ENCODE measurements at places on chromosomes 6 and 20.

- peaks cover 11% of the 10 kb centered on the region for H3K27me3 ChIP-seq
- H3K36me3 ChIP-seq = peaks cover 42% of the 10 kb centered on the region
- peak overlapping the region; percentile 45 for H3K27ac ChIP-seq
- DNase-seq = no peak
Observed at GRCh38 chr6:36686668-36687513, 8.4 kb downstream of the CDKN1A start.

- H3K4me1 ChIP-seq = peaks cover 32% of the 10 kb centered on the region
- no peak overlapping the region for H3K27ac ChIP-seq
- H3K4me3 ChIP-seq = no peak overlapping the region
- DNase-seq = no peak
- no peaks in the 10 kb centered on the region for H3K36me3 ChIP-seq
Observed at GRCh38 chr6:1088492-1089001, 223.4 kb upstream of the FOXQ1 start.

DNA sequence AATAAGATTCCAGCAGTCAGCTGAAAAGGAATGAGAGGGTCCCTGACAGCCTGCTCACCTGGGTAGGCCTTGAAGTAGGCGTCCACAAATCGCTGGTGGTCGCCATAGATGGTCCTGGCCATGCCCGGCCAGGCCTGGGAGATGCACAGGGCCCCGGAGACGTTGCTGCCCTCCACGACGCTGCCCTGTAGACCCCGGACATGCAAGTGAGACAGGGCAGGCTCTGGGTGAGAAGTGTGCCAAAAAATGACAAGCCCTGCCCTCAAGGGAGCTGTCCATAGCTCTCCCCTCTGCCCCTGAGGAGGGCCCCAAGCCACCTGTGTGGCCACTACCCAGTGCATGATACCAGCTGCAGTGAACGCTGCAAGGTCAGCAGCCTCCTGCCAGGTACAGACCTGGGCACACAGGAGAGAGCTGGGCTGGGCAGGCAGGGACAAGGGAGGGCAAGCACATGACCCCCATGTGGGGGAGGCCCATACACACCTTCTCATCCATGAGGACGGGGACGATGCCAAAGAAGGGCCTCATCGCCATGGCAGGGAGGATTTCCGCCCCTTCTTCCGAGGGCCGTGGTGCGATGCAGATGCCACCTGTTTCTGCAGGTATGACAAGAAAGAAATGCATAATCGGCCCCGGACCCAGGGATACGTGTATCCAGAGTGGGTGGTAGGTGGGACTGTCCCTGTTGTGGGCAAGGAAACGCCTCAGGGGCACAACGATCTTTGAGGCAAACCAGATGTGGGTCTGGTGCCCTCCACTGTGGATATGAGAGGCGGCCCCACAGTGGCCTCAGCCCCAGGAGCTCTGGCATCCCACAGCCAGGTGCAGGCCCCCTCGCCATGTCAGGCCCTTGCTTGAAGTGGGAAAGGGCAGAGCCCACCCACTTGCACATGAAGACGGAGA is 21.2 kb upstream of the APMAP start:
- H3K27me3 ChIP-seq = peaks cover 23% of the 10 kb centered on the region
- no peak for DNase-seq
- no peaks in the 10 kb centered on the region for H3K4me1 ChIP-seq
- H3K27ac ChIP-seq = no peak overlapping the region
- H3K4me3 ChIP-seq = no peak overlapping the region

- H3K4me3 ChIP-seq = no peak overlapping the region
- H3K27me3 ChIP-seq = no peaks in the 10 kb centered on the region
- H3K4me1 ChIP-seq = no peaks in the 10 kb centered on the region
- DNase-seq = no peak
- no peaks in the 10 kb centered on the region for H3K36me3 ChIP-seq
- H3K27ac ChIP-seq = no peak overlapping the region
Observed at GRCh38 chr6:70622461-70622860, 45.2 kb upstream of the SMAP1 start.

DNA sequence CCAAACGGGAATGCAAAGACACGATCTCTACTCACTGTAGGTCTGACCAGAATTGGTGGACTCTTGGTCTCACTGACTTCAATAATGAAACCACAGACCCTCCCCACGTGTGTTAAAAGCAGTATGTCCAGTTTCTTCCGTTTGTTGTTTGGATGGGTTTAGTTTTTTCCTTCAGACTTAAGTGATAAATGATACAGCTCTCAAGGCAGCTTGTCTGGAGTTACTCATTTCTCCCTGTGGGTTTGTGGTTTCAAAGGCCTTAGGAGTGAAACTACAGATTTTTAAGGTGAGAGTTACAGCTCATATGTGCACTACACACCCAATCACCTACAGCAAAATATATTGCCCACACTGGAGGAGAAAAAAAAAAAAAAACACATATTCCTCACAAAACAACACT is 86.7 kb upstream of the STMND1 start:
- DNase-seq = no peak
- H3K4me3 ChIP-seq = no peak overlapping the region
- H3K27ac ChIP-seq = no peak overlapping the region
- H3K36me3 ChIP-seq = no peaks in the 10 kb centered on the region
- H3K4me1 ChIP-seq = no peaks in the 10 kb centered on the region

DNA sequence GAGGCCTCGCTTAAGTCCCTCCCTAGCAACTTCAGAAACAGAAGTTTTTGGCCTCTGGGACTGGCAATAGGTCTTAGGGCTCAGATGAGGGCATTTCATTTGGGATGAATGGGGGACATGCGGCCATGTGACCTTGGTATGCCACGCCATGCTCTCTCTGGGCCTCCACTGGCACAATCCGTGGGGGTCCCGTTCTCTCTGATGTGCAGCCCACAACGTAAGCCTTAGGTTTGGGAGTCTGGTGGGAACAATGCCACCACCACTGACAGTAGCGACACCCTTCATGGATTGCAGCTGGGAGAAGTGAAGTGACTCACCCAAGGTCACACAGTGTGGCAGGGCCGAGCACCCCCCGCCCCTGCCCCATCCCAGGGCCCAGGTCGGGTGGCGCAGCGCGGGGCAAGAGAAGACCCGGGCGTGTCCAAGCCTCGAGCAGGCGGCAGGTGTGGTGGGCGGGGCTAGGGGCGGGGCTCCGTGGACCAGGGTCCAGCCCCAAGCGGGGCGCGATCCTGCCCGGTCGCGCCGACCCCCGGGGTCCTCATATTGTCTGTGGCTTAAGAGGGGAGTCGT is 864 bp upstream of the CEBPB start:
- peak; percentile 61 for DNase-seq
- peaks cover 23% of the 10 kb centered on the region for H3K27me3 ChIP-seq
- peak overlapping the region; percentile 42 for H3K4me3 ChIP-seq
- H3K27ac ChIP-seq = no peak overlapping the region
- H3K4me1 ChIP-seq = peaks cover 35% of the 10 kb centered on the region

DNA sequence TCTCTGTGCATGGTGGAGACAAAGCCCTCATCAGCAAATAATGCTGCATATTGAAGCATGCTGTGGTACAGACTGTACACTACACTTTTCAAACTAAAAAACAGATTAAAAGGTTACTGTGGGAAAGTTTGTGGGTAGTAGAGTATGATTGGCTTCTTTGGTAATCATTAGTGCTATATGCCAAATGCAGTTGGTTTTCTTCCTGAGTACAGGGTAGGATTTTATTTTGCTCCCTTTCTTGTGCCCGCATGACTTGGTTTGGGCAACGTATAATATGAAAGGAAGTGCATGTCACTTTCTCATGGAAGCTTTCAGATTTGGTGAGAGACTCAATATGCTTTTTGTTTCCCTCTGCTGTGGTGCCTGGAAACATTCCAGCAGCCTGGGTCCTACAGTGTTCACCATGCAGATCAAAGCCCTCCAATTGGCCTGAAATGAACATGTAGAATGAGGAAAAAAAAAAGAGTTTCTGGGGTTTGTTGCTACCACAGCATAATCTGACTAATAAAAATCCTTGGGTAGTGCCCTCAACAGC is 270.7 kb upstream of the ADGRB3 start:
- H3K4me1 ChIP-seq = peaks cover 6% of the 10 kb centered on the region
- H3K4me3 ChIP-seq = no peak overlapping the region
- DNase-seq = no peak

DNA sequence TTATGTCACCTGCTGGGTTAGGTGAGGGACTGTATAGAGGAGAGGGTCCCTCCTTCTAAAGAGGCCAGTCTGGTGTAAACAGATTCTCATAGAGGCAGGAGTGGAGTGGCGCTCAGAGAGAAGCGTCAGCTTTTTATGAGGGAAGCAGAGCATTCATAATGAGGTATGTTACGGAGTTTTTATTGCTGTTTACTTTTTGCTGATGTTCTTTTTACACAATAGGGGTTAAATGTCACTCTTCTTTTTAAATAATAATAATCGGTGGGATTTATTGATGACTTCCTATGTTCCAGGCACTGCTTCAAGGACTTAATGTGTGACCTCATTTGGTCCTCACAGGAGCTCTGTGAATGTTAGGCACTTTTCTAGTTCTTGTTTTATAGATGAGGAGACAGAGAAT is 79.9 kb downstream of the L3MBTL3 start:
- no peaks in the 10 kb centered on the region for H3K4me1 ChIP-seq
- H3K36me3 ChIP-seq = peaks cover 77% of the 10 kb centered on the region
- H3K27ac ChIP-seq = no peak overlapping the region

DNA sequence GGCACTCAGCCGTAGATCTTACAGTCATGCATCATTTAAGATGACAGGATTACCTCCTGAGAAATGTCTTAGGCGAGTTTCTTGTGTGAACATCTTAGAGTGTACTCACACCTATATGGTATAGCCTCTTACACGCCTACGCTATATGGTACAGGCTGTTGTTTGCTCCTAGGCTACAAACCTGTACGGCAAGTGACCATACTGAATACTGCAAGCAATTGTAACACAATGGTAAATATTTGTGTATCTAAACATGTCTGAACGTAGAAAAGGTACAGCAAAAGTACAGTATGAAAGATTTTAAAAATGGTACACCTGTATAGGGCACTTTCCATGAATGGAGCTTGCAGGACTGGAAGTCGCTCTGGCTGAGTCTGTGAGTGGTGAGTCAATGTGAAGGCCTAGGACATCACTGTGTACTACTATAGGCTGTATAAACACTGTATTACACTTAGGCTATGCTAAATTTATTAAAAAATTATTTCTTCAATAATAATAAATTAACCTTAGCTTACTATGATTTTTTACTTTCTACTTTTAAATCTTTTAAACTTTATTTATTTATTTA is 541 bp upstream of the IL20RA start:
- peak overlapping the region; percentile 69 for H3K4me3 ChIP-seq
- H3K36me3 ChIP-seq = no peaks in the 10 kb centered on the region
- peaks cover 24% of the 10 kb centered on the region for H3K4me1 ChIP-seq
- no peak overlapping the region for H3K27ac ChIP-seq

GRCh38 chr6:46287681-46288080 is 116.9 kb upstream of the ENPP5 start:
- no peaks in the 10 kb centered on the region for H3K27me3 ChIP-seq
- H3K4me1 ChIP-seq = peaks cover 9% of the 10 kb centered on the region
- H3K36me3 ChIP-seq = no peaks in the 10 kb centered on the region
- H3K4me3 ChIP-seq = no peak overlapping the region

- H3K4me1 ChIP-seq = peaks cover 85% of the 10 kb centered on the region
- peaks cover 3% of the 10 kb centered on the region for H3K27me3 ChIP-seq
- peak overlapping the region; percentile 98 for H3K4me3 ChIP-seq
Observed at GRCh38 chr6:31737315-31737990, 1.1 kb upstream of the CLIC1 start.

Data from nephron progenitor cell (in vitro differentiated cells).